ENCODE measurements at places on chromosomes 2 and 18.

DNA sequence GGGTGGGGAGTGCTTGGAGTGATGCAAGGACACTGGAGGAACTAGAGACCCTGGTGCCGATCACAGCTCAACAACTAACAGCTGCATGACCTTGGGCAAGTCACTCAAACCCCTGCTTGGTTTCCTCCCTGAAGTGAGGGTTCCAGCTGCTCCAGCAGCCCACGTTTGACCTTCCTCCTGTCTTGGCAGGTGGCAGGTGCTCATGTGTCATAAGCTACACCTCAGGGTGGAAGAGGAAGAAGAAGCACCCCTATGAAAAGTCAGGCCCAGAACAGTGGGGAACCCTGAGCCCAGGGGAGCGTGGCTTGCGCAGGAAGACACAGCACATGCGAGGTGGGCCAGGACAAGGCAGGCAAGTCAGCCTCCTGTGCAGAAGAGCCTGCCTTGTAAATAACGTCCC is 42.4 kb downstream of the MRPL35 start:
- DNase-seq, result no peak

DNA sequence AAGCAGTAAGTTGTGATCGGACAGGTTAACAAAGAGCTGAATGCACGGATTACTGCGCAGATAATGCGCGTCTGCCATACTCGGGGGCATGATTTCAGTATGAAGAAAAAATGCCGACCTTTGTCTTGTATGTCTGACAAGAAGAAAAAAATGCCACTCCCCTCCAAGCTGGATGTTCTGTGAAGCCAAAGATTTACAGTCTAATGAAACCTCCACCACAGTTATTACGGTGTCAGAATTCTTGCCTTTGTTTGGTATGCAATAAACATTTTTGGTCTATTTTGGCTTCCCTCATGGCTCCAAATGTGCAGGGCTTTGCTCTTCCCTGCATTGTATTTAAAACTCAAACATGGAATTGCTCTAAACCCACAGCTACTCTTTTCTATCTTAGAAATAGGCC is 72.2 kb upstream of the THUMPD2 start:
- DNase-seq, result no peak

GRCh38 chr2:164182116-164182627 is 439.1 kb downstream of the GRB14 start:
- no peak for DNase-seq

GRCh38 chr18:11500153-11501122 is 109.0 kb upstream of the SLC35G4 start:
- no peak for DNase-seq

- DNase-seq, result no peak
Observed at GRCh38 chr2:107635883-107636282, 190.8 kb upstream of the RGPD4 start.

DNA sequence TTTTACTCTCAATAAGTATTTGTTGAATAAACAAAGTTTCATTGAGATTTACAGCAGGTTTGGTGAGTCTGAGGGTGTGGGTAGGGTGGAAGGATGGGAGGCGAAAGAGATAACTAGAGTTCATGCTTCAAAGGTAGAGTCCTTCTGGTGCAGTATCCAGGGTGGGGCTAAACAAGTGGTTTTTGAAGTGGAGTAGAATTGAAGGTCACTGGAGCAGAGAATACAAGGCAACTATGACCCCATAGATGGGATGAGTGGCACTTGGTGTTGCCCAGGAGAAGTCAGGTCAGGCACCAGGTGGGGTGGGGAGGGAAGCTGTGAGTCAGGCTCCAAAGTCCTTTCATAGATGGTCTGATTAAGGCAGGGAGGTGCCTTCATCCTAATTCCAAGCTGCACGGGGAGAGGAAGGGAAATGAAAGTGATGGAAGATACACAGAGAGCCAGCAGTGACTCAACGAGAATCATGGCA is 6.6 kb upstream of the CAB39 start:
- DNase-seq, result no peak

DNA sequence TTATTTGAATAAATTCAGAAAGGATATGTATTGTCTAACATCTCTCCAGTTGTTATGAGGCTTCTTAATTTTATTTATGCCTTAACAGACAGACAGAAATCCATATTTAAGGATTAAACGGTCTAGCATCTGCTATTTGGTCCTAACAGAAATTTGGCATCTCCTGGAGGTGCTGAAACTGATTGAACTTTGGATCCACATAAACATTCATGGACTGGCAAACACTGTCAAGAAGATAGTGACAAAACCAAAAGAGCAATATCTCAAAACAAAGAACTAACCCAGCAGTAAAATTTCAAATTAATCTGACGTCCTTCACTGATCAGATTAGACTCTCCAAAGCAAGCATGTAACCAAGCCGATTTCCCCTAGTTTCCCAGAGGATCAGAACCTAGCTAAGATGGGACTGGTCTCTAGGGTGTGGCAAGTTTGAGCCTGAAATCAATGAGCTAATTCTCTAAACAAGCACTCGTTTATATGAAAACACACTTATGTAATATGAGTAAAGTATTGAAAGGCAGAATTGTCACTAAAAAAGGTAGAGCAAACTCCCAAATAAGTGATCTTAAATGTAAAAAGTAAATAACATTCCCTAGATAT is 139.5 kb downstream of the NOL4 start:
- DNase-seq, result no peak

DNA sequence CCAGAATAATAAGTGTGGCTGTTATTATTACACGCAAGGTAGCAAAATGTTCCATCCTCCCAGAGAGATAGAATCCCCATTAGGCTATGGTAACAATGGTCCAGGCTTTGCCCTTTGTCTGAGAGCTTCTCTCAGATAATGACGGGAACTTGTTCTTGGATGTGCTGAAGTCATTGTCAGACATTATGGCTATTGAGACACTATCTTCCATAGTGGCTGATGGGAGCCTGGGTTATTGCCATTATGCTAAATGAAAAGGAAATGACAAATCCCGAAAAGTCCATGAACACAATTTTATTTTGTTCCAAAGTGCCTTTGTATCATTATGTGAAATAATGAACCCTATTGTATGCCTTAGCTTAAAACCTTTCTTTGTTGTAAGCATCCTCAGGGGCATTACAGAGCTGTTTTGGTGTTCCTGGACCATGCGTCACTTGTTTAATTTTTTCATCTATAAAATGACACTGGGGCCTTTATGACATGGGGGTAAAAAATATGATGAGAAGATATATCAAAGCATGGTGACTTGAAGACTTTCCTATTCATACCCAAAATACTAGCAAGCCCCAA is 218.5 kb downstream of the KCNS3 start:
- no peak for DNase-seq

- no peak for DNase-seq
Observed at GRCh38 chr2:177282787-177283572, 18.5 kb upstream of the NFE2L2 start.

- DNase-seq, result no peak
Observed at GRCh38 chr2:104539649-104540048, 314.3 kb upstream of the POU3F3 start.

GRCh38 chr2:104758199-104758620 is 95.7 kb upstream of the POU3F3 start:
- DNase-seq, result no peak

- DNase-seq, result no peak
Observed at GRCh38 chr2:12619975-12620374, 96.8 kb upstream of the TRIB2 start.

DNA sequence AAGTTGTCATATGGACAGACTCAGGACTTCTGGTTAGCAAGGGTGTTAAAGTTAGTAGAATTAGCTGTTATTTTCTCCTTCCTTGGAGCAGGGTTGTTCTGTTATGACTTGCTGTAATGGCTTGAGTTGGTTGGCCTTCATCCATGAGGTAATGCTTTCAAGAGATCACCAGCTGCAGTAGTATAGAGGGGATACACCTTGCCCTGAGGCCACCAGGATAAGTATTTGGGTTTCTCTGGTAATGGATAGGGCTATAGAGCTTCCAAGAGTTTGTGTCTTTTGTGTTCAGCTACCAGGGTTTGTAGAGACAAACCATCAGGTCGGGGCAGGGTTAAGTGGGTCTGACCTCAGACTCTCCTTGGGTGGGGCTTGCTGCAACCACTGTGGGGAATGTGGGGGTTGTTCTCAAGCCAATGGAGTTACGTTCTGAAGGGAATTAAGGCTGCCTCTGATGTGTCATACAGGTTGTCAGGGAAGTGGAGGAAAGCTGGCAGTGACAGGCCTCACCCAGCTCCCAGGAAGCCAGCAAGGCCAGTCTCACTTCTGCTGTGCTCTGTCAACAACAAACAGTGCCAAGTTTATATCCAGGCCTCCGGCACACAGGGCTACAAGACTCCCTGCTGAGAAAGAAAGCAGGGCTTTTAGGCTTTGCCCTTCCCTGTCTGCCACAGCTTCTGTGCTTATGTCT is 356.6 kb downstream of the SPAG16 start:
- DNase-seq, result no peak

GRCh38 chr2:239470151-239470900 is 69.5 kb upstream of the HDAC4 start:
- DNase-seq, result no peak

DNA sequence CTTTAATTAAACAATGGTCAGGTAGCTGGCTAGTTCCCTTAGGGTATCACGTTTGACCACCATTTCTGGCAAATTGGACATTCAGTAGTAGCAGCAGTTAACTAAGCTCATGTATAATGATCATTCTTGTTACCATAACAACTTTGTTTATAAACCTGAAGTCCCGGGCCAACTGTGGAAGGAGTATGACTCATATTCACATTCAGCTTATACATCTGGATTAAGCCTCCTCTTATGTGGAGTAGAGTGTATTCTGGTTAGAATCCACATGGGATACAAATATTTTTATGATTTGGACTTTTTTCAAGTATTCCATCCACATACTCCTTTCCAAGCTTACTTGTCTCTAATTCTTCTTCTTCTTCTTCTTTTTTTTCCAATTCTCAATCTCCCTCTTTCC is 70.3 kb upstream of the ZSWIM2 start:
- no peak for DNase-seq

- DNase-seq, result no peak
Observed at GRCh38 chr2:42337846-42338566, 23.0 kb downstream of the COX7A2L start.

DNA sequence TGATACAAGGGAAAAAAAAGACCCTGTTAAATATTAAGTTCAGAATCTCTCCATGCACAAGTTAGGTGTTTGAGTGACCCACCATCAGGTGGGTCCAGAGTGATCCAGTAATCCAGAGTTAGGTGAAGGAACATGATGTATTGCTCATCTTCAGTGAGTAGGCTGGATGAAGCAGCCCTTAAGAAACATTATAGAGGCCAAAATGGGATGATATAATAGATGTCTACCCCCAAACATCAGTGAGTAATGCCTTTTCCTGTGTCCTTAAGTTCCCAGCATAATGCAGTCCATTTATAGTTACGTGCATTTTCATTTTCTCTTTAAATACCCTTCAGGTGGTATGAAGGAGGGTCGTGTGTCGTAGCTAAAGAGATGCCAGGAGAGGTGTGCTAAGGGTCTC is 89.6 kb downstream of the MAP4K4 start:
- no peak for DNase-seq

DNA sequence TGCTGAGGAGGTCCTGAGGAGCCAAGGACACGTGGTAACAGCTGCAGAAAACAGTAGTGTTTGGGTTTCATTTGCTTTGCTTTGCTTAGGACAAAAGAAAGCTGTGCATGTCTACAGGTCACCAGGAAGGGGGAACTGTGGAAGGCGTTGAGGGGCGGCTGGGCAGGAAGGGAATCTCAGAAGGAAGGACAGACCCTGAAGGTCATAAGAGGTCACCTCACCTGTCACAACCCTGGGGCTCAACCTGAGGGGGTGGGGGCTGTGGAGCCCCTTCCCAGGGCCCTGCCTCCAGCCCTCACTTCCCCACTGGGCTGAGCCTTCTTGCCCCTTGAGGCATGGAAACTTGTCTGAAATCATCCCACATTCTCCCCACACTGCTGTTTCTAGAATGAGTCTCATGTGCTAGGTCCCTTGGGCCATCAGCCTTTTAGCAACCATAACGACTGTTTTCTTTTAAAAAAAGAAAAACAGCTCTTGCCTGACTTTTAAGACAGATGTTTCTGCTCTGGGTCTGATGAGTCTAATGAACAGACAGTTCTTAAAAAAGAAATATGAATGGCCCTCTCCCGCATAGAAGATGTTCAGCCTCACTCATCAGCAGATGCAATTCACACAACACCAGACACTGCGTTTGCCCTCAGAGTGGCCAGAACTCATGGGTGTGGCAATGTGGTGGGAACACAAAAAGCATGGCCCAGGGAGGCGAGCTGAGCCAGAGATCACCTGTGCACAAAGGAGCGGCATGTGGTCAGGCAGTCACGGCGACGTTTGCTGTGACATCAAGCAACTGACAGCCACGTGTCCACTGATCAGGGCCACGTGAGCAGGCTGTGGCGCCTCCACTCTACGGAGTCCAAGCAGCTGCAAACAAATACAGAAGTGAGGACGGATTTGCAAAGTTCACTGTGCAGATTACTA is 84.0 kb downstream of the SEPTIN10 start:
- no peak for DNase-seq

DNA sequence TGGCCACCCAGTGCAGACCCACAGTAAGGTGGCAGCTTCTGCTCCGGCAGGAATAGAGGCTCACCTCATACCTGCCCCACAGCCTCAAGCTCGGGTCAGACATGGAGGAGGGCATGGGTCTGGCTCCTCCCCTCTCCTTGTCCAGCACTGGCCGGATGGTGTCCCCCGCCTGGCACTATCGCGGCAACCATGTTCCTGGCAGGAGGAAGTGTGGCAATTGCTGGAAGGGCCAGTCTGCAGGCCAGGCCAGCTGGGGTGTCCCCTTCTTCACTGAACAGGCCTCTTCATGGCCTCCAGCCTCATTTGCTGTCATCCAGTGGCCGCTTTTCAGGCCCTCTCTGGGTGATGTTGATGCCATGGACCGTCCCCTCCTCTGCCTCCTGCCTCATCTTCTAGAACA is 41.4 kb upstream of the SMAD7 start:
- DNase-seq, result no peak

GRCh38 chr2:199278099-199278498 is 179.6 kb downstream of the SATB2 start:
- no peak for DNase-seq

DNA sequence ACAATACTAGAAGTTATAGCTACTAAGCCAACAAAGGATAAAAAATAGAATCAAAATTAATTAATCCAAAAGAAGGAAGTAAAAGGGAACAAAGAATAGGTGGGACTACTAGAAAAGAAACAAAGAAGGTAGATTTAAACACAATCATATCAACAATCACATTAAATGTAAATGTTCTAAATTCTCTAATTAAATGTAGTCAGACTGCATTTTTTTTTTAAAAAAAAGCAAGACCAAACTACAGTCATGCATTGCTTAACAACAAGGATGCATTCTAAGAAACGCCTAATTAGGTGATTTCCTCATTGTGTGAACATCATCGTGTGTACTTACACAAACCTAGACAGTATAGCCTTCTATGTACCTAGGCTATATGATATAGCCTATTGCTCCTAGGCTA is 59.7 kb upstream of the ADAM23 start:
- no peak for DNase-seq

DNA sequence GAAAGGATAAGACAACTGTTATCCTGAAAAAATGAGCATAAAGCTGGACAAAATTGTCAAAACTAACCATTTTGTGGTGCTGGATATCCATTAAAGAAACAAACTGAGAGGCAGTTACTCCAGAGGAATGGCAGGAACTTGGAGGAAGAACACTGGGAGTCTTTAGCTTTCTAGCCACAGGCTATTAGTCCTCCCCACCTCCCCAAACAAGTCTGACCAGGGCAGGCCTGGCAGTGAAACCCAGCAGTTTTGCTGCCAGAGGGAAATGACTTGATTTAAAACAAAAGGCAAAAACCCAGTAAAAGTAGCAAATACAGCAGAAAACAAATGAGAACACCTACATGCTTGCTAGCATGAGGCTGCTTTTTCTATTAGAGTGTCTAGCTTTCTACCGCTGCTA is 34.9 kb downstream of the OSBPL1A start:
- no peak for DNase-seq

- DNase-seq, result no peak
Observed at GRCh38 chr18:5738526-5738925, 156.8 kb downstream of the TMEM200C start.

All from cortex of kidney (tissue), 1 donor.